Epithelial cell of proximal tubule (primary cell): ENCODE measurements at places on chromosomes 7 and 10. TPM values are rescaled to one million over a fixed set of nuclear protein-coding genes. Genes with fewer than 3 reads are reported as not detected.

DNA sequence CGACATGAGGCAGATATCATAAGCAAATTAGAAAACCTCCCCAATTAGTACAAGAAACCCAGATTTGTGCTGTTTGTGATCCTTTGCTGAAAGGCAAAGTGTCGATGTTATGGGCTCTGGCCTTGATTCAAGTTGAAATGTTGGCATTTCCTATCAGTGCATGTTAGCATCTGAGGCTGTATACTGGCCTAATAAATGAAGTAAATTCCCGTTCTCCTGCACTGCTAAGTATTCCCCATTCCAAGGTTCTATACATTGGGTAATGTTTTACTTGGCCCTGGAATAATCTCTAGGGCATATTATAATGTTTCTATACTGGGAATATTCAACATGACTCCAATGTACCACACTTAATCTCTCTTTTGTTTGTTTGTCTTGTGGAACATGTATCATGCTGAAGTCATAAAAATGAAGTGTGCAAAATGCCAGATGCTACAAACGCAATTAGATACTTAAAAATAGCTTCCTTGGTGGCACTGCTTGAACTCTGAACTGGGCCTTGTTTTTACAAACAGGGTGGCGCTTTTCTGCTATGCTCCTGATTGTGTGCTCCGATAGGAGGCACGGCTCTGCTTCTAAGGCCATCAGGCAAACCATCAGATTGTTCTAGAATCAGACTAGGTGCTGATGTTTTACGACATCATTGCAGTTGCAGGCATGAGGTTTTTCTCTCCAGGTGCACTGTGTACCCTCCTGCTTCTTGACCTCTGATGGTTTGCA, 156.7 kb upstream of the TCF7L2 start:
- DNase-seq = no peak

DNA sequence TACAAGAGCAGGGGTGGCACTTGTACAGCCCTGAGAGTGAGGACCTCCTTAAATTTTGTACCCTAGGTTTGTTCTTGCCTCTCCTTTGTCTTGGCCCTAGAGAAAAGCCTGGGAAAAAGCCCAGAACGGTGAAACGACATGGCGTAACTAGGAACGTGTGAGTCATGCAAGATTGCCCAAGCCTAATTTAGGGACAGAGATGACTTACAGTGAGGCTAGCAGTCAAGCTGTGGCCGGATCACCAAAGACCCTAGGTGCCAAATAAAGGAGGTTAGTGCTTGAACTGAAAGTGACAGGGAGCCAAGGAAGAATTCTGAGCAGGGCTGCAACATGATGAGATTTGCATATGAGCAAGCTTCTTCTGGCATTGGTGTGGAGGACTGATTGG, 25.1 kb downstream of the TBXAS1 start:
- no peak for DNase-seq

DNA sequence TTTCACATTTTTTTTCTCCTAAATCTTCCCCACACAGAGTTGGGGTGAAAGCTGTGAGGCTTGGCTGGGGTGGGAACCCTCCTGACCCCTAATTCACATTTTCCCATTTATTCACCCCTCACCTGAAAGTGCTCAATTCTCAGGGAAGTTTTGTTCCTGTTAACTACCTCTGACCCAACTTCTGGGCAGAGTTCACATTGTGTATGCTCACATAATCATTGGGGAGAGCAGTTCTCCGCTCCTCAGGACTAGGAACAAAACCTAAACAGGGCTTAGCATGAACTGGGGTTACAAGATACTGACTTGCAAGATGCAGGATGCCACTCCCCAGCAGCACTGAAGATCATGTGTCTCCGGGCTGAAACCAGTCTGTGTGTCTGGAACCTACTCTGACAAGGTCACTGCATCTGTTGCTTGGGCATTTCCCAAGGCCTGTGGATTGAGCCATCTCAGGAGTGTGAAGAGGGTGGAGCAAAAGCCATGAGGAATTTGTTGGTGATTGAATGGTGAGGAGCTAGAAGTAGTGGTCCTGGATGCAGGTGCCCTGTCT, 258.1 kb upstream of the IGFBP3 start:
- DNase-seq = no peak

DNA sequence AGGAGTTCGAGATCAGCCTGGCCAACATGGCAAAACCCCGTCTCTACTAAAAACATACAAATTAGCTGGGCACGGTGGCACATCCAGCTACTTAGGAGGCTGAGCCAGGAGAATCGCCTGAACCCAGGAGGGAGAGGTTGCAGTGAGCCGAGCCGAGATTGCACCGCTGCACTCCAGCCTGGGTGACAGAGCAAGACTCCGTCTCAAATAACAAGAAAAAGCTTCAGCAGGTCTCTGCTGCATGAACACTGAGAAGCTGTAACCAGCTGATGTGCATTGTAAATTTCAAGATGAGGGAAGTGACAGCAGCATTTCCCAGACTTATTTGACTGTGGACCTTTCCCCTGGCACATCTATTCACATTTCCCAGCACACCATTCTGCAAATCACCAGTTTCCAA, 222.0 kb downstream of the CALN1 start:
- DNase-seq = no peak

DNA sequence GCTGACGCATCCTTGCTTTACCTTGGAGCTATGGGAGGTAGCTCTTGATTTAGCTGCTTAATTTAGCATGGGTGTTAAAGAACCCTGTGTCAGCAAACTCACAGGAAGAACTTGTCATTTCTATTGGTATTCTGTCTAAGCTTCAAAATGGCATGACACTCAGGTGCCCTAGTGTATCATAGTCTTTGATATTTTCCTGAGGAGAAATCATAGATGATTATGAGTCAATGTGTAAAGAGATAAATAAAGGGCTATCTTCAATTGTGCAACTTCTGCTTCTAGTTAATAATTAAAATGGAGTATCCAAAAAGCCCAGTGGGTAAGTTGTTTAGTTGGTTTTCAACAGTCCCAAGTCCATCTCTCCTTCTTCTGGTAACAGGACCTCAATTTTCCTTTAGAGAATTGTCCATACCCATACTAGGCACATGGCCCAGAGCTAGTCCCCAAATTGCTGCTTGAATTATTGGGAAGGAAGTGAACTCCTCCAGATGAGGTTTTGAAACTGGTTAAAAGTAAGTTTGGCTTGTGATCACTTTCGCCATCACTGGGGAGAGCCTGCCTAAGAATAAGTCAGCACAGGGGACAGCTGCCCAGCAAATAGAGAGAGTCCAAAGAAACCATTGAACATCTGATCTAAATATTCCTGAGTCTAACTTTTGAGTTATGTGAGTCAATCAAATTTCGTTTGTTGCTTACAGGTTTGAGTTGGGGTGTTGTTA, 169.0 kb upstream of the PHYHIPL start:
- DNase-seq = no peak

GRCh38 chr10:128781637-128782036, 655.4 kb upstream of the MKI67 start:
- no peak for DNase-seq

- no peak for DNase-seq
Observed at GRCh38 chr7:93055543-93056107, 62.2 kb downstream of the SAMD9 start.

GRCh38 chr7:110591341-110591740, 499.6 kb upstream of the LRRN3 start:
- no peak for DNase-seq

DNA sequence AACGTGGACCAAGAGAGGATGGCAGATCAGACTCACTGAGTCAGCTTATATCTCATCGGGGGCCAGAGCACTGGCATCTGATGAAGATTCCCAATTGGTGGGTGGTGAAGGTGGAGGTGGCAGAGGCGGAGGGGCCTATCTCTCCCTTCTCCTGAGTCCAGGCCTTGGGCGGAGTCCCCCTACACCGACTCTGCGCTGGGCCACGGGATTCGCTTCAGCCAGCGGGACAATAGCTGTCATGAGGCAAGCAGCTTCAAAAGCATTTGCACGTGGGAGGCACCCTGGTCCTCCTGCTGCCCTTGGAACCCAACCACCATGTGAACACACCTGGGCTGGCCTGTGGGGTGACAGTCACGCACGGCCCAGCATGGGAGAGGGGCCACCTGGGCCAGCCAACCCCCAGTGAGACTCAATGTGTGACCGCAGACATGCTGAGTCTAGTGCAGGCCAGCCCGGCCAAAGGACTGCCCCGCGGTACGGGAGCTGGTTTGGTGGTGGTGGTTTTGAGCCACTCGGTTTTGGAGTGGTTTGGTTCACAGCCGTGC, 466.8 kb upstream of the FOXK1 start:
- DNase-seq = no peak

GRCh38 chr7:27091941-27092818, 3.6 kb downstream of the HOXA1 start:
- DNase-seq = no peak

GRCh38 chr7:135333946-135334345, 100.3 kb downstream of the STRA8 start:
- DNase-seq = no peak

GRCh38 chr10:93751124-93751523, 6.6 kb upstream of the LGI1 start:
- no peak for DNase-seq

DNA sequence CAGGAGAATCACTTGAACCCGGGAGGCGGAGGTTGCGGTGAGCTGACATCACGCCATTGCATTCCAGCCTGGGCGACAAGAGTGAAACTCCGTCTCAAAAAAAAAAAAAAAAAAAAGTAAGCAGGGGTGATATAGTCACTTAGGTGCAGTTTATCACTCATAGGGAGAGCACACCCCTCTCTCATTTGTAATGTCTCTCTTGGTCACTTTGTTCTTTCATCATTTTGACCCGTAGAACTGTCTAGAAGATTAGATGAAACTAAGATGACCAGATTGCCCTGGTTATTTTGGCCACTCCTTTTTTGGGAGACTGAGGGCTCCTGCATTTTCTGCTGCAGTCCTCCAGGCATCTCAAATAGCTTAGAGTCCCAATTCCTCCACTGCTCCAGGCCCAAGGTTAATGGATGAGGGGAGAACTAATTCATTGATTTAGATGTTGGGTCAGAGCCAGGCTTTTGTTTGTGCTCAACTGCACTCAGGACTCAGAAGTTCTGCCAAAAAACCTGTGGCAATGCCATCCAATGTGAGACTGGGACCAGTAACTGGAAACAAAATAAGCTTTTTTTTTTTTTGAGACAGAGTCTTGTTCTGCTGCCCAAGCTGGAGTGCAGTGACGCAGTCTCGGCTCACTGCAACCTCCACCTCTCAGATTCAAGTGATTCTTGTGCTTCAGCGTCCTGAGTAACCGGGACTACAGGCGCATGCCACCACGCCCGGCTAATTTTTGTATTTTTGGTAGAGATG, 50.0 kb upstream of the CAMK1D start:
- DNase-seq = no peak

DNA sequence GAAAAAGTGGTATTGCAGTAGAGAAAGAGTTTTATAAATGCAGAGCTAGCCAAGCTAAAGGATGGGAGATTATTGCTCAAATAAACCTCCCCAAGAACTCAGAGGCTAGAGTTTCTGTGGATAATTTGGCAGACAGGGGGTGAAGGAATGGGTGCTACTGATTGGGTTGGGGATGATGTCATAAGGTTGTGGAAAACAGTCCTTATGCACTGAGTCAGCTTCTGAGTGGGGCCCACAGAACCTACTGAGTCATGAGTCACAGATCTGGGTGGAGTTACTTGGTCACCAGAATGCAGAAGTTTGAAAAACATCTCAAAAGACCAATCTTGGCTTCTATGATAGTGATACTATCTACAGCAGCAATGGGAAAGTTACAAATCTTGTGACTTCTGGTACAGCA, 1146.7 kb downstream of the TYW1 start:
- no peak for DNase-seq

DNA sequence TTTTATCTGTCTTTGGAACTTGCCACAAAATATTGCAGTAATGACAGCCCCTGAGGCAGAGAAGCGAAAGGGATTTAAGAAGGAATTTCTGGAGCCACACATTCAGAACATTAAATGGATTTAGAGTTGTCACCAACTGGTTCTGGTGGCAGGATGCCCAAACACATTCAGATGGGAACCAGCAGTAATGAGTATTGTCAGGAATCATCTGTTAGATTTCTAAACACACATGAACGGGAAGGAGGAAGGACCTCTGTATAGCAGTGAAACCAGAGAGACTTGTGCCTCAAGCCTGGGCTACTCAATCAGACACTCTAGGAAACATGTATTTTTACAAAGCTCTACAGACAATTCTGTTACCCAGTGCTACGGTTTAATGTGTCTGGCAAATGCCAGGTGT, 103.8 kb upstream of the CCNY start:
- DNase-seq = no peak

GRCh38 chr7:109154748-109155147, 585.1 kb downstream of the DNAJB9 start:
- DNase-seq = no peak

DNA sequence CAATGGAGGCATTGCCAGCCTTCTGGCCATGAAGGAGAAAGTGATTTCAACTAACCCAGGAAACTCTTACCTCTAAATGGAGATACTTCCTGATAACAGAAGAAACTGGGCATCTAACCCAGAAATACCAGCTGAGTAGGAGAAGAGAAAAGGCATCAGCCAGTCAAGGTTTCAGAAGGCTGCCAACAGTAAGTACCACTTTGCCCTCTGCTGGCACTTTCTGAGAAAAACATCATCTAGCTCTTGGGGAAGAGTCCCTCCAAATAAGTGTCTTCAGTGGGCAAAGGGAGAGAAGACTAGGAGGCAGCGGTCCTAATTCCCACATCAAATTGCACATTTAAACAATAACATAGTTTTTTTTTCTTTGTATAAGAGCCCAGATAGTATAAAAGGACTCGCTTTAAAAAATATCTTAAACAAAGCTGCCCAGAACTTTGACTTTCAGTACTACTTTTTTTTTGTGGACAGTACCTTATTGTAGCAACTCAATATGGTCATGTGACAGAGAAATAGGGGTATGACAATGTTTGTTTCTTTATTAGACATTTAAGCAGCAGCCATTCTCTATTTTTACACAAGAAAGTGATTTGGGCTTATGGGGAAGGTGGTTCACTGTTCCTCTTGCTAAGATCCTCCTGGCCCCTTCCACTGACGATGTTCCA, 157.3 kb downstream of the CTTNBP2 start:
- no peak for DNase-seq

DNA sequence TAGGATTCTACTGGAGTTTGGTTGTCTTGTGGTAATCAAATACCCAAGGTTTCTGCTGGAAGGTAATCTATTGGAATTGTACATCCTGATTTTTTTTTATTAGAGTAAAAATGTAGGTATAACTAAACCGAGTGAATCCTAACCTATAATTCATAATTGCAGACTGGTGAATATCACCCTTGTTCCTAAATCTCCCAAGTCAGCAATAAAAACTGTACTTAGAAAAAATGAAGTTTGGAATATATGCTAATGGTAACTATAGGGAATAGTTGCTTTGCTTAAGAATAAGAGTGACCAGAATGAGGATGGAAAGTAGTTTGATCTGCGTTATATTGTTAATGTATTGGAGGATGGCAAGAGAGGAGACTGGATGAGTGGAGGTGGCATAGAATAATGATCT, 10.7 kb upstream of the FZD8 start:
- DNase-seq = no peak

The MBL2 gene
- not detected in 2 replicates for total RNA-seq

The CPXM2 gene
- total RNA-seq = 1.9 and 2.9 TPM in 2 replicates

The STEAP1 gene
- 3.4 and 8.0 TPM in 2 replicates for total RNA-seq

The SORCS1 gene
- 0.06 TPM in 1 of 2 replicates, not detected in the other for total RNA-seq

The RBM17 gene
- 48.2 and 57.3 TPM in 2 replicates for total RNA-seq

The TRIM8 gene
- 120 and 182 TPM in 2 replicates for total RNA-seq

The PRTFDC1 gene
- 25.7 and 27.8 TPM in 2 replicates for total RNA-seq

The CALY gene
- total RNA-seq = 1.5 TPM in 1 of 2 replicates, not detected in the other

The ZNF425 gene
- total RNA-seq = 0.69 and 0.87 TPM in 2 replicates

The FAM25G gene
- total RNA-seq = not detected in 2 replicates

The CDNF gene
- total RNA-seq = 0.29 TPM in 1 of 2 replicates, not detected in the other

The C10orf105 gene
- total RNA-seq = not detected in 2 replicates

The SEMA4G gene
- 1.2 and 7.9 TPM in 2 replicates for total RNA-seq
